H4 (cell line): ENCODE measurements at places on chromosomes 5 and 9.

DNA sequence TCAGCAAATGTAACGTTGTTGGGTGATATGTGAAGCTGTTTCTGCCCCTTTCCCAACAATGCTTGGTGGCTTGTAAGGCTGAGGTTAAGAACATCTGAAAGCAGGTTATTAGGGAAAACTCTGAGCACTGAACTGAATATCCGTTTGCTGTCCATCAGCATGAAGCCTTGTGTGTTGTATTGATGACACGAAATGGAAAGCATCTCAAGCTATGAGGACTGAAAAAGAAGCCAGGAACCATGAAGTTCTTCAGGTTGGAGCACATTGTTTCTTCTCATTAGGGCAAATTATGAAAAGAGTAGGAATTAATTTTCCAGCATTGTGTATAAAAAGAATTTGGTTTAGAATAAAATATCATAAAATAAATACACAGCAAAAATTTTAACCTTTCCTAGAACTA is 106.8 kb downstream of the IZUMO3 start:
- DNase-seq, result no peak

DNA sequence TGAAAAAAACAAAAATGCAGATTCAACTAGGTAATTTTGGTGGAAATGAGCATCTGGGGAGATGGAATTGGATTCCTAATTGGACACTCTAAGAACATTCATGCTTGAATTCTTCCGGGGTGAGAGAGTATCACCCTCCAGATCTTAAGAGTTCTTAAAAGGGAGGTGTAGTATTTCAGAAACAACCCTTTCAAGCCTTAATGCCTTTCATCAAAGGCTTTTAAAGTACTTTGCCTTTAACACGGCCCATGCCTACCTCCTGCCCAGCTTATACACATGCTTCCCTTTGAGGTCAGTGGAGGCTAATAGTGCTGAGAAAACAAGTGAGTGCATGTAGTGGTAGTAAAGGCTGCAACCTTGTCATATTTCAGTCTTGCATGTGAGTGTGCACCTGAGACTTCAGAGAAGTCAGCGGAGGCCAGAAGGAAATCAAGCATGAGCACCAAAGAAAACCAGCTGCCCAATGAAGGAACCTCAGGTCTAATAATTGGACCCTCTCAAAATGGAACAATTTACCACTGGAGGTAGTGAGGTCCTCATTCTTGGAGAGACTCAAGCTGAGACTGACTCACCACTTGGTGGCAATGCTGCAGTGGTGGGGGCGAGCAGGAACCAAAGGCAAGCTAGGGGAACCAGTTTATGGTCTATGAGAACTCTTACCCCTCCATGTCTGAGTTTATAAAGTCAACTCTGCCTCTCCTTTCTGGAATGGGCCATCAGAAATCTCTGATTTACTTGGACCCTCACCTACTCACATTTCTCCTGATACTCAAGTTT is 98.4 kb upstream of the GDNF start:
- DNase-seq, result no peak

GRCh38 chr5:63483338-63483737 is 478.9 kb downstream of the HTR1A start:
- no peak for DNase-seq

DNA sequence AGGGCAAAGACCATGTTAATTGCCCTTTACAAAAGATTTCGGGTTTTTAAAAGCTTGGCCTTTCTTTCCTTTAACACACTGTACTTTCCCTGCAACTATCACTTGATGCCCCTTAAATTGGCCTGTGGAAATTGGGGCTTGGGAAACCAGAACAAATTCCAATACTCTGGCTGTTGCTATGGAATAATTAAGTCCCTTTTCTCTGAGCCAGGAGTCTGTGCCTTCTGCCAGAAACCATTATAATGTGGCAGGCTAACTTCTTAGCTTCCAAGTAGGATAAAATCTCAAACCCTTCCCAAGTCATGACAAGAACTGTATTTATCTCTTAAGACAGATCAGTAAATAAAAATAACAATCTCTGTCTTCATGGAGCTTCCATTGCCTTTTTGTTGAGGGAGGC is 1.1 kb upstream of the SPINK1 start:
- no peak for DNase-seq

GRCh38 chr9:95134457-95134881 is 183.0 kb downstream of the FANCC start:
- no peak for DNase-seq

GRCh38 chr9:116643691-116644090 is 43.4 kb upstream of the TRIM32 start:
- no peak for DNase-seq

DNA sequence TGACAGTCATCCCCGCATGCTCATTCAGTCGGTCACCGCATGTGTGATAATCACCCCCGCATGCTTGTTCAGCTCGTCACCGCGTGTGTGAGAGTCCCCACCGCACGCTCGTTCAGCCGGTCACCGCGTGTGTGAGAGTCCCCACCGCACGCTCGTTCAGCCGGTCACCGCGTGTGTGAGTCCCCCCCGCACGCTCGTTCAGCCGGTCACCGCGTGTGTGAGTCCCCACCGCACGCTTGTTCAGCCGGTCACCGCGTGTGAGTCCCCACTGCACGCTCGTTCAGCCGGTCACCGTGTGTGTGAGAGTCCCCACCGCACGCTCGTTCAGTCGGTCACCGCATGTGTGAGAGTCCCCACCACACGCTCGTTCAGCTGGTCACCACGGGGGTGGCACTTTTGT is 3.5 kb downstream of the TRAF2 start:
- no peak for DNase-seq

DNA sequence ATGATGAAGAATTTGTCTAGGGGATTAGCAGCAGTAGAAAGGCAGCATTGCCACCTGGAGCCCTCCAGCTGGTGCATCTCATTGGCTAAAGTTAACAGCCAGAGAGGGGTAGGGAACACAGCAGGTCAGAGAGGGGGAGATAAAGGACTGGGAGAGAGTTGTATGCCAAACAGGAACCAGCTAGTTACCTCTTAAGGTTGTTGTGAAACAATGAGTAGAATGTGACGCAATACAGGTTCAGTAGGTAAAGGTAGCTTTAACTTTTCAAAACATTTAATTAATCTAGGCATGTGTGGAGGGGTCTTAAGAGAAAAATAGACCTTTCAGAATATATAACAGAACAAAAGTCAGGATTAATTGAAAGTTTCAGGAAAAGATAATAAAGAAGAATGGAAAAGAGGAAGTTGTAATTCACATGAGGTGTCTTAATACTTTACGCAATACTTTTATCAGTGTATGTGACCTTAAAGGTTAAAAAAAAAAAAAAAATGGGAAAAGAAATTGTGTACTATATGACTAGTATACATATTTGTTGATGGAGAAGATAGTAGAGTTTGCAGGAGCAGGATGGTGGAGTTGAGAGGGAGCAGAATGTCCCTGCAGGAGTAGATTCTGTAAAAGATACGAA is 14.3 kb downstream of the FBXO38 start:
- no peak for DNase-seq

DNA sequence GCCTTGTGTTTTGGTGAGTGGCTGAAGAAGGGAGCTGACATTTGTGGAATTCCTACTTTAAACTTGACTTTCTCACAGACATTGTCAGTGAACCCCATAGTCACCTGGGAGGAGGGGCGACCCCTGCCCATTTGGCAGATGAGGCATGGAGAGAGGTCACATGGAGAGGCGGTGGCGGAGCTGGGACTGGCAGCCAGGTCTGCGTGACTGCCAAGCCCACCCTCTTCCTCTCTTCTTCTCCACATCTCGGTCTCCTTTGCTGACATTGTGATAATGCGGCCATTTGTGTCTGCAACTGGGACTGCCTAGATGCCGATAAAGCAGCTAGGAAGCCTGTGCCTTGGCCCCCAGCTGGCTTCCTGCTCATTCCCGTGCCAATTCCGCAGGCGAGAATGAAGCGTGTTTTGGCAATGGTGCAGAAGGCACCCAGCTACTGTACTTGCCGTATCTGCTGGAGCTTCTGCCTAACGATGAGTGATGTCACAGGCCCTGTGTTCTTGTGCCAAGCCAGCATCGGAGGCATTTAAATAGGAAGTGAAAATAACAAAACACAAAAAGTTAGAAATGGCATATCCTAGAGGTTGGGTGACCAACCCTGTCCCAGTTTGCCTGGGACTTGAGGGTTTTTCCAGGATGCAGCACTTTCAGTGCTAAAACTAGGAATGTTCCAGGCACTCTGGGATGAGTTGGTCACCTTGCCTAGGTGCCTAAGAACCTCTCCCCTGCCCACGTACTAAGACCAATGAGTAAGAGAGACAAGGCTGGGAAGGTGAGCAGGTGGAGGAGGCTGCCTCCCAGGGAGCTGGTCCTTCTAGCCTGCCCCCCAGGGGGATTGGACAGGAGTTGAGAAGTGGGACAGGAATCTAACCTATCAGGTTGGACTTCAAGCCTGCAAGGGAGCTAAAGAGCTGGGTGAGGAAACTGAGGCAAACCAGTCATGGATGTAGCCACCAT is 23.6 kb downstream of the OLFML2A start:
- DNase-seq, result no peak

GRCh38 chr9:112774006-112774996 is 23.7 kb downstream of the SNX30 start:
- no peak for DNase-seq

- no peak for DNase-seq
Measured at GRCh38 chr5:180639741-180640610, 9.4 kb downstream of the FLT4 start.

DNA sequence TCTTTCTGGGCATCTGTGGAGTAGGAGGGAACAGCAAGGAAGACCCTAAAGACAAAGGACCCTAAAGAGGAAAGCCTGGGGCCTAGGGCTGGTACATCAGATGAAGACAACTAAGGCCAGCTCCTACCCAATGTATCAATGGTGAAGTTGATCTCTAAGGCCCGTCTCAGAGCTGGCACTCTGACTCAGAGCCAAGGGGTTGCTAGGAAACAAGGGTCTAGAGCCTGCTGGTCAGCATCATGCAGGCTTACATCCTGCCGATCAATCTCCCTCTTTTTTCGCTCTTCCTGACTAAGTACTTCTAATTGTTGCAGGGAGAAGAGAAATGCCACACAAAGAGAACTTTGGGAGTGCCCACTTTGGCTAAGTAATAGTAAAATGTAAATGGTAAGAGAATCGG is 26.2 kb downstream of the TRIM32 start:
- DNase-seq, result no peak

- no peak for DNase-seq
Measured at GRCh38 chr9:70468291-70468690, 53.8 kb upstream of the KLF9 start.

- DNase-seq, result no peak
Measured at GRCh38 chr5:157323107-157323706, 57.3 kb downstream of the CYFIP2 start.

DNA sequence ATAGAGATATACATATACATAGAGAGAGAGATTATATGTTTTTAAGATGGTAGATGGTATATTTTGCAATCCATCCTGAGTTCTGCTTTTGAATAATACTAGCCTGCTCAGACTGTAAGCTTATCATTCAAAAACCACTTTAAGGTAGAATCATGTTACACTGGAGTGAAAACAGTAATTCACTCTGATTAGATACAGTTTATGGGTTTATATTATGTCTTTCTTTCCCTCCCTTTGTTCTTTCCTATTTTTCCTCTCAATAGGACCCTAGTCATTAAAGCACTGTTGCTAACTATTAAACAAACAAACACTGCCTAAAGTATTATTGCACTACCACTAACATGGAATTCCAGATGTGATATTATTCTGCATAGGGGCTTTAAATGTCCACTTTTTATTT is 202.0 kb downstream of the ADAMTSL1 start:
- no peak for DNase-seq

DNA sequence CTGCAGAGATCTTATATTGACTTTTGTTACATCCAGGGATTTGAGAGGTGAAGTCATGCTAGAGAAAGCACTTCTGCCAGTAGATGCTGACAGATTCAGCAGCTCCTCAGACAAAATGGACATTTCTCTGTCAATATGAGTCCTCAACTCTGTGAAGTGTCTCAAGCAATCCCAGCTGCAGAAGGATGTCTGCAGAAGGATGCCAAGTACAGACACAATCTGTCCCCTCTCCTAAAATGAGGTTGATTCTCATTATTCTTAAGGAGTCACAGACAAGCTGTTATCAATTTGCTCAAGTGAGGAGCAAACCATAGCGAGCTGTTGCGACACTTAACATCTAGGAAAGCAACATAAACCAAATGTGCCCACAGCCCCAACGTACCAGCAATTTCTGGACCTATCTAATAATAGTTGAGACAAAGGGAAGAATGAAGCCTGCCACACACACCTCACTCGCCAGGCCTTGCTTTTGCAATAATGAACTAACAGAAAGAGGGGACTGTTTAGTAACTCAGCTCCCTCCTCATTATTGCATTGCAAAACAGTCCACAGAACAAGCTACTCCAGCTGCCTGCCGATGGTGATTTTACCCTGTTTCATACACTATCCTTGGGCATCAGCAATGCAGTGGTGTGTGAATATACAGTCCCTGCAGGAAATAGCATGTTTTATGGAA is 364.2 kb upstream of the PDE4D start:
- DNase-seq, result no peak

DNA sequence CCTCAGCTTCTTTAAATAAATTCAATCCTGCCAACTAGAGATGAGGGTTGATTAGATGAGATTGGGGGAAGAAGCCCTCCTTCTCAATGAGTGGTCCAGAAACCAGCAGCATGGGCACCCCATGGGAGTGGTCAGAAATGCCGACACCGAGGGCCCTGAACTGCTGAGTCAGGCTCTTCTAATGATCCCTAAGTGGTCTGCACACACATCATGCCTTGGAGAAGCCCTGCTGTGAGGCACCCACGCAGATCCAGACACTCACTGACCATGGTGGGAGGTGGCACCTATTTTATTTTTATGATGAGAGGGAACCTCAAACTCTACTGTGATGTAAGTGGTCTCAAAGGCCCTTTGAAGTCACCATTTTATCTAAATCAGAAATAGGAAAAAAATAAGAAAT is 72.3 kb upstream of the BOD1 start:
- DNase-seq, result no peak

DNA sequence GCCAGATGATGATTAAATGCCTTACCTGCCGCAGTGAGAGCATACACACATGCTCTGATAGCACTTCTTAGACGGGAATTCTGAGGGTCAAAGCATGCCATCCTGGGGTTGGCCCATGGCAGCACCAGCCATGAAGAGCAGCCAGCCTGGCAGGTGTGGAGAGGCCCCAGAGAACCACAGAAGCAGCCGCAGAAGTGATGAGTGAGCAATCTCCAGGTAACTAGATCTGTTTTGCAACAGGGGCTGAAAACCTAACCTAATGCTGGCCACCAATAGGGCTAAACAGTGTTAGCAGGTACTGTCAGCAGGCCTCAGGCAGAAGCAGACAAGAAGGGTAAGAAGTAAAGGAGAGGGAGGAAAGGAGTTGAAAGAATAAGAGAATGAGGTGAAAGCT is 33.5 kb upstream of the HOMER1 start:
- DNase-seq, result no peak

GRCh38 chr9:97694769-97695168 is 2.4 kb downstream of the XPA start:
- DNase-seq, result no peak

- DNase-seq, result no peak
Measured at GRCh38 chr5:68176802-68177479, 38.6 kb upstream of the PIK3R1 start.
